ENCODE measurements at places on chromosomes 11 and 22.

GRCh38 chr11:59225017-59225416 is 12.3 kb upstream of the MPEG1 start:
- no peak for DNase-seq

GRCh38 chr11:112881461-112881860 is 79.8 kb upstream of the NCAM1 start:
- DNase-seq = no peak

DNA sequence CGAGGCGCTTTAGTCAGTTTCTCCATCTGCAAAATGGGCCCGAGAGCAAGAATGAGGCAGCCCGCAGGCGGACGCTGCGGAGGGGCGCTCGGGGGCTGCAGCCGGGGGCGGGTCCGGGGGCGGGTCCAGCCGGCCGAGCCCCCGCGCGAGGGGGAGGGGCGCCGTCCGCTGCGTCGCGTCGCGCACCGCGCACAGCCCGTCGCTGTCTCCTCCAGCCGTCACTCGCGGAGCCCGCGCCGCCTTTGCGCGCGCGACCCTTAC is 282 bp downstream of the PC start:
- DNase-seq = no peak

DNA sequence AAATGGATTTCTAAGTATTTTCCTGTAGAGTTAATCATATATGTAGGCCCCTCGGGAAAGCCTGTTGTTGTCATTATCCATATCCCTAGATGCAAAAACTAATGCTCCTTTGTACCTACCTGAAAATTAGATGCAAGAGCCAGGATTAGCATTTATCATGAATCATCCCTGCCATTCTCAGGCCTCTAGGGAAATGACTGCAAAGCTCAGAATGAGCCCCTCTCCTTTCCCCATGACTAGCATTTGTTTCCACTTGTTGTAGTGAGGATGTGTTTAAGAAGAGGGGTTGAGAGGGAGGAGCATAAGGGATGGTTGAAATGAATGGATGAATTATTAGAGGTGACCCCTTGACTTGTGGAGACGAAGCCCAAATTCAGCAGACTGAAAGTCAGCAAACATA is 537.9 kb downstream of the NTM start:
- no peak for DNase-seq
